Activated T-helper 1 cell treated with Interleukin-2 at 50 U/mL for 16 hours (primary cell): ENCODE measurements at places on chromosomes 2 and 18.

DNA sequence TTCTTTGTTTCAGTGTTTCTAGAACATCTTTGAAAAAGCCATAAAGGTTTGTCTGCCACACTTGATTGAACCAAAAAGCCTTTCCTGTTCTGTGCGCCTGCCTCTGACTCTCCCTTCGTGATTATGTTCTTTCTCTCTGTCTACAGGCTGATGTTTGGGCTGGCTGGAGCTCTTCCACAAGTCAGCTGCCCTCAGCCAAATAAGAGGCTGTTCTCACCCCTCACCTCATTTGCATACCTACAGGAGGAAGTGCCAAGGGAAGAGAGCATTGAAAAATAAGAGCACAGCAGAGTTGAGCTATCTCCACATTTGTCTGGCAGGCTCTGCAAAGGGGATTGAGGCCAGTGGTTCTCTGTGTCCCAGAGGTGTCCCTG lies 15.8 kb downstream of the INPP5D start:
- no peak for DNase-seq

DNA sequence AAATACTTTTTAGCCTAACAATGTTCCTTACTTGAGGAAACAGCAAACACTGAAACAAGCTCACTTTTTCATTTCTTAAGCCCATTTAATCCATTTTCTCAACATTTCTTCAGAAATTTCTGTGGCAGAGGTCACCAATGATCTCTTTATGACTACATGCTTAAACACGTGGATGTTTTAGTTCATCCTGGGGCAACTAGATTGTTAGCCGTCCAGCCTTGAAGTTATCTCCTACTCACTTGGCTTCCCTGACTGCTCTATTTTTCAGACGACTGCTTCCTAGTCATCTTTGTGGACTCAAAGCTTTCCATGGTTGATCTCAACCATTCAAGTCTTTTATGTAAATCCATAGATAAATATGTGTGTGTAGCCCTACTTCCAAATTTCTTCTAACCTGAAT lies 24.1 kb downstream of the CD302 start:
- no peak for DNase-seq

DNA sequence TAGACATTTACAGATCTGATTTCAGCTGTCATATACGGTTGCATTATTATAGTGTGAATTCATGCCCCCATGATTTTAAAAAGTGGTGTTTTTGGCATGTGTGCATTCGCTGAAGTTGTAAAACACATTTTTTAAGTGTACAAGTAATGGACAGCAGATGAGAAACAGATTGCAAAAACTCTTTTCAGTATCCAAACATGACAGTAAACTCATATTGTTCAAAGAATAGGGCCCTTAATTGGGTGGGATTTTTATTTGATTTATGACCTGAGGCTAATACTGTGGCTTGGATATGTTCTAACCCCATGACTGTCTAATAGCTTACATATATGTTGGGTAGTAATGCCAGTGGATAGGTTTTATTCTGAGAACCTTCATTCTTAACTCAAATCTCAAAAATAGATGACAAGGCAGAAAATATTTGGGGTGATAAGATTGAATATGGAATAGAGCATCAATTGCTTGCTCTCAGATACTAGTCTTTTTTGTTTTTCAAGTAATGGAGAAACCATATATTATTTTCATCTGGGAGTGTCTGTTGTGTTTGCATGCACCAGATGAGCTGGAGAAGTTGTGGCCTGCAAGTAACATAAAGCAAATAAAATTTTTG lies 118.6 kb downstream of the PARD3B start:
- no peak for DNase-seq

DNA sequence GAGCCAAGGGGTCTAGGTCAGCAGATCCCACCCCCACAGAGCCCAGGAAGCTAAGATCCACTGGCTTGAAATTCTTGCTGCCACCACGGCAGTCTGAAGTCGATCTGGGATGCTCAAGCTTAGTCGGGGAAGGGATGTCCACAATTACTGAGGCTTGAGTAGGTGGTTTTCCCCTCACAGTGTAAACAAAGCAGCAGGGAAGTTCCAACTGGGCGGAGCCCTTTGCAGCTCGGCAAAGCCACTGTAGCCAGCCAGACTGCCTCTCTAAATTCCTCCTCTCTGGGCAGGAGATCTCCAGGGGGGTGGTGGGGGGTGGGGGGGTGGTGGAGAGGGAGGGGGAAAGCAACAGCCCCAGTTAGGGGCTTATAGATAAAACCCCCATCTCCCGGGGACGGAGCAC lies 419.5 kb downstream of the NUP35 start:
- no peak for DNase-seq

GRCh38 chr2:112162341-112162740 lies 24.2 kb downstream of the FBLN7 start:
- DNase-seq = no peak

DNA sequence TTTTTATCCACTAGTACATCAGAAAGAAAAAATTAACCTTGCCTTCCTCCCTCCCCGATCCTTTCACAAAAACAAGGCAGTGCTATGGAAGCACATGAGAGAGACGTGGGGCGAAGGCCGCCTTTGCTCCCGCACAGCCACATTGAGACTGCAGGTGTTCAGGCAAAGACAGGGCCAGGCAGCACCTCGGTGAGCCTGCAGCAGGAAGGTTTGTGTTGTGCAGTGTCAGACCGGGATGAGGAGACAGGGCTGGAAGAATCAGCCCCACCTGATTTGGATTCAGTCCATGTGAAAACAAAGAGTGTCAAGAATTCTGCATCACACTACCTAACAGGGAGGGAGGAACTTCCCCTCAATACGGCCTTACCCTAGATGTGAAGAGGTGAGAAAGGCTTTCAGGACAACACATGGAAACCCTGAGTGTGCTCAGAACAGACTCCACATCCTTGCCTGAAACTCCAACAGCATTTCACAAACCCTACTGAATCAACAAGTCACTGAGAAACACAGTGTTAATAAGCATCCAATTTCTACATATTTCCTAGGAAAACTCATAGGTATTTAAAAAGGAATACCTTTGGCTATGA lies 59.6 kb downstream of the HDAC4 start:
- DNase-seq = no peak

GRCh38 chr2:101123795-101124471 lies 27.2 kb downstream of the TBC1D8 start:
- DNase-seq = no peak

GRCh38 chr2:234355021-234355720 lies 141.7 kb downstream of the ARL4C start:
- DNase-seq = no peak

GRCh38 chr2:231704017-231704416 lies 4.3 kb upstream of the PTMA start:
- DNase-seq = no peak

DNA sequence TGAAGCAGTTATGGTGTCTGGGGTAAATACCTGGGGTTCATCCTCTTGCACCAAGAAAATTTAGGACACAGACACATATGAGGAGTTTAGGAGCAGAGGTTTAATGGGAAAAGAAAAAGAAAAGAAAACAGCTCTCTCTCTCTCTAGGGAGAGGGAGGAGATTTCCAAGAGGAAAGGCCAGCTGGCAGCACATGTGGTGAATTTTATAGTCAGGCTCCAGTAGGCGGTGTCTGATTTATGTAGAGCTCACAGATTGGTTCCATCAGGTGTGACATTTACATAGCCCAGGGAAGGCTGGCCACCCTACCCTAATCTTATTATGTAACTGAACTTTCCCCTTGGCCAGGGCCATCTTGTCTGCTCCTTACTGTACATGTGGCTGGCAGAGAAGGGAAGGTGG lies 297.5 kb upstream of the RGPD4 start:
- no peak for DNase-seq

DNA sequence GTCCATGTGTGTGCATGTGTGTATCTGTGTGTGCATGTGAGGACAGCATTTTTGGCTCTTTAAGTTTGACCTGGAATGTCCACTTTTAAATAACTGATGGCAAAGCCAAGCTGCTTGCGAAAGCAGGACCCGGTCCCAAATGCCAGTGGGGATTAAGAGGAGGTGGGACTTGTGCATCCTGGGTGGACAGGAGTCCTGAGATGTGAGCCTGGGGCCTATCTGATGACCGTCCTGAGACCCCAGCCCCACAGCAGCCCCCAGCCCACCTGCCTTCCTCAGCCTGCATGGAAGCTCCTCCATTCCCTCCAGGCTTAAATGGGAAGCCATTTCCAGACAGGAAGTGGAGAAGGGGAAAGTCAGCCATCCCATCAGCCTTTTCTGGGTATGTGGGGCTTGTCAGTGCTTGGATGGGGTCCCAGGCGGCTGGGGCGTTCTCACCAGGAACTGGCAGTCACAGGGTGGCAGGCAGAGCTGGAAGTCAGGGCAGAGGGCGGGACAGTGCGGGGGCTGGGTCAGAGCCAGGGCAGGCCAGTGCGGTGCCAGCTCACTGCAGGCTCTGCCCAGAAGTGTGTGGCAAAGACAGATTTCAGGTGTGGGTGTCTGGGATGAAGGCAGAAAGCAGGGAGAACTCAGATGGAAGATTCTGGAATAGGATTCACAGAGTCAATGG lies 117.8 kb downstream of the ACKR3 start:
- DNase-seq = no peak

DNA sequence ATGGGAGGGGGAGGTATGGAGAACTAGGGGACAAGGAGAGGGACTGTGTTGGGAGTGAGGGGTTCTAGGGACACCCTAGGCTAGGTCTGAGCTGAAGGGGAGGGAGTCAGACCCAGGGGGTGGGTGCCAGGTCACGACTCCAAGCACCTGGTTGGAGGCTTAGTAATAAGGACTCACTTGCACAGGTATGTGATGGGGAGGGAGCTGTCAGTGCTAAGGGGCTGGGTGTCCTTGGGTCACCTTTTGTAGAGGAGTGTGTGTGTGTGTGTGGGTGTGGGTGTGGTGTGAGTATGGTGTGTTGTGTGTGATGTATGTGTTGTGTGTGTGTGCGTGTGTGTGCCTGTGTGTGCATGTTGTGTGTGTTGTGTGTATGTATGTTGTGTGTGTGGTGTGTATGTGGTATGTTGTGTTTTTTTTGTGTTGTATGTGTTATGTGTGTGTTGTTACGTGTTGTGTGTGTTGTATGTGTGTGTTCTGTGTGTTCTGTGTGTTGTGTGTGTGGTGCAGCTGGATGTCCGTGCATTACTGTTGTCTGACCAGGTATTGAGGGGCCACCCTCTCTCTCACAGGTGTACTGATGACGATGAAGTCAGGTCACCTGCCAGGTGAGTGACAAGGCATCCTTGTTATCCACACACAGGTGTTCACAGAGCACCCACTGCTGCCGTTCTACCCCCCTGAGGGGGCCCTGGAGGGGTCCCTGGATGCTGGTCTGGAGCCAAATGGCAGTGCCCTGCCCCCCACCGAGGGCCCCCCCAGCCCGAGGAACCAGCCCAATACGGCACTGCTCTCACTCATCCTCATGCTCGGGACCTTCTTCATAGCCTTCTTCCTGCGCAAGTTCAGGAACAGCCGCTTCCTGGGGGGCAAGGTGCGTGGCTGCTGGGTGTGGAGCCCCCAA lies 9.8 kb downstream of the SLC4A3 start:
- DNase-seq = no peak

- DNase-seq = no peak
Observed at GRCh38 chr2:67487993-67488392, 90.9 kb downstream of the ETAA1 start.

GRCh38 chr2:104766683-104767082 lies 87.2 kb upstream of the POU3F3 start:
- no peak for DNase-seq

- no peak for DNase-seq
Observed at GRCh38 chr2:219603771-219604170, 6.1 kb downstream of the STK11IP start.

DNA sequence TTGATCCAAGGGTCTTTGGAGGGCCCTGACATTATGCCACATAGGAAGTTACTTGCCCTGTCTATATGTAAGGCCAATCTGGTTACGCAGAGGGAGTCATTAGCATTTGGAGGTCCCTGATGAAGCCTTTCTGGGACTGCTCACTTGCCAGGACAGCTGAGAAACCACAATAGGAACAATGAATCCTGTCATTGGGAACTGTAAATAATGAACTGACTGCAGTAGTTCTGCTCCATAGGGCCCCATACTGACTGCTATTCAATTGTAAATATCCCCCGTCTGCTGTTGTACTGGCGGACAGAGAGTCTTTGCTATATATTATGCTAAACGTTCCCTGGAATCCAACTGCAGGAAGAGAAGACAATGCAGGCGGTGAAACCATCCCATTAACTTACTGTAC lies 149.4 kb upstream of the DCC start:
- no peak for DNase-seq

- DNase-seq = no peak
Observed at GRCh38 chr2:235666213-235666781, 172.5 kb downstream of the AGAP1 start.

- DNase-seq = no peak
Observed at GRCh38 chr18:56003009-56003719, 415.2 kb upstream of the TCF4 start.
